Karpas-422 (cell line): ENCODE measurements at places on chromosomes 3 and 15.

GRCh38 chr15:48267766-48268165, 61.7 kb downstream of the SLC12A1 start:
- H3K4me1 ChIP-seq = peaks cover 5% of the 10 kb centered on the region; the same call in 1 of the 2 replicates
- no peak for DNase-seq
- H3K36me3 ChIP-seq = no peaks in the 10 kb centered on the region

GRCh38 chr15:32053719-32054118, 23.4 kb downstream of the CHRNA7 start:
- no peaks in the 10 kb centered on the region for H3K27me3 ChIP-seq
- no peaks in the 10 kb centered on the region for H3K36me3 ChIP-seq
- H3K4me3 ChIP-seq = no peak overlapping the region

- peaks cover 15% of the 10 kb centered on the region for H3K4me1 ChIP-seq
- no peak overlapping the region for H3K4me3 ChIP-seq
- no peaks in the 10 kb centered on the region for H3K27me3 ChIP-seq
- H3K36me3 ChIP-seq = no peaks in the 10 kb centered on the region
Measured at GRCh38 chr15:71784719-71785118, 25.6 kb upstream of the NR2E3 start.

DNA sequence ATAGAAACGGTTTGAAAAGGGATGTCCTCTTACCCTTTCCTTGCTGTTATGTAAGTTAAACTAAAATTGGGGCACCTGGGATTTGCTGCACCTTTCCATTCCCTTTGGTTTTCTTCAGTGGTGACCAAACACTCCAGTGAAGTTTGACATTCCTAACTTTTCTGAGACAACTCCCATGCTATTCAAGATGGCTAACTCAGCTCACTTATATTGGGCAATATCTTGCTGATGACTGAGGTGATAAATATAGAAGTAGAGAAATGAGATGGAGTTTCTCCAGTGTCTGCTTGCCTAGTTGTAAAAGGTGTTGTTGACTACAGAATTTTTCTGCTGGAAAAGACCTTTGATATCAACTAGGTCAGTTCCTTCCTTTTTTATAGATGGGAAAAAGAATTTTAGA, 291.8 kb downstream of the GAP43 start:
- H3K36me3 ChIP-seq = no peaks in the 10 kb centered on the region
- H3K4me3 ChIP-seq = no peak overlapping the region
- no peaks in the 10 kb centered on the region for H3K4me1 ChIP-seq
- H3K27ac ChIP-seq = no peak overlapping the region
- no peaks in the 10 kb centered on the region; the same call in 1 of the 2 replicates for H3K27me3 ChIP-seq
- DNase-seq = no peak

GRCh38 chr3:141643796-141644195, 94.3 kb upstream of the RNF7 start:
- no peak overlapping the region for H3K27ac ChIP-seq
- H3K27me3 ChIP-seq = no peaks in the 10 kb centered on the region
- no peaks in the 10 kb centered on the region for H3K36me3 ChIP-seq
- no peaks in the 10 kb centered on the region for H3K4me1 ChIP-seq
- H3K4me3 ChIP-seq = no peak overlapping the region
- DNase-seq = no peak

- H3K36me3 ChIP-seq = no peaks in the 10 kb centered on the region
- H3K4me1 ChIP-seq = no peaks in the 10 kb centered on the region
- H3K27ac ChIP-seq = no peak overlapping the region
- no peaks in the 10 kb centered on the region for H3K27me3 ChIP-seq
- no peak overlapping the region for H3K4me3 ChIP-seq
Measured at GRCh38 chr15:94777037-94777436, 545.7 kb downstream of the MCTP2 start.

- no peaks in the 10 kb centered on the region for H3K36me3 ChIP-seq
- DNase-seq = no peak
- no peaks in the 10 kb centered on the region for H3K4me1 ChIP-seq
- no peak overlapping the region for H3K27ac ChIP-seq
- H3K4me3 ChIP-seq = no peak overlapping the region
- H3K27me3 ChIP-seq = no peaks in the 10 kb centered on the region
Measured at GRCh38 chr3:105402287-105402801, 35.6 kb downstream of the ALCAM start.
